Right renal pelvis (tissue), 4 donors: ENCODE measurements at places on chromosomes 1 and 21. TPM values are rescaled to one million over a fixed set of nuclear protein-coding genes. Genes with fewer than 3 reads are reported as not detected.

DNA sequence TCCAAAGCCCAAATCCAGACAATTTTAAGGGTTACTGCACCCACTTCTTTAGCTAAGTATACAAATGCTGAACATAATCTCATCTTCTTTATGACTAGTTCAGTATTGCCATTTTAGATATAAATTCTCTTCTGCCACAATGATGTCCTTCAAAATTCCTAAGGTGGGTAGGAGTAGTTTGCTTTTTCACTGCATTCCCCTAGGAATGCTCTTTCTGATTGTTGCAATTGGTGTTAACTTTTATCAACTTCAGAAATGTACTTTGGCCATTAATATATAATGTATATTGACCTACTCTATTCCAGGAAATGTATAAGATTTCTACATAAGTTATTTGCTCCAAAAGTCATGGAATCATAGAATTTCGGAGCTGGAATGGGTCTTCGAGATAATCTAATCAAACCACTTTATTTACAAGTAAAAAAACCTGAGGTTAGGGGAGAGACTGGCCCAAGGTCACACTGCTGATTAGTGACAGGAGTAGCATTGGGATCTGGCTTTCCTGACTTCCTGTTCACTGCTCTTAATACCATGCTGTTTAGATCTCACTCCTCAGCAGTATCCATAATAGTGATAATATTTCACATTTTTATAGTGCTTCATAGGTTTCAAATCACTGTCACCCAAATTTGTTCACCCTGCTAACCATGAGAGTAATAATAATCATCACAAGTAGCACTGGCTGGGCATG is 46.4 kb upstream of the RASAL2 start:
- no peak for DNase-seq

DNA sequence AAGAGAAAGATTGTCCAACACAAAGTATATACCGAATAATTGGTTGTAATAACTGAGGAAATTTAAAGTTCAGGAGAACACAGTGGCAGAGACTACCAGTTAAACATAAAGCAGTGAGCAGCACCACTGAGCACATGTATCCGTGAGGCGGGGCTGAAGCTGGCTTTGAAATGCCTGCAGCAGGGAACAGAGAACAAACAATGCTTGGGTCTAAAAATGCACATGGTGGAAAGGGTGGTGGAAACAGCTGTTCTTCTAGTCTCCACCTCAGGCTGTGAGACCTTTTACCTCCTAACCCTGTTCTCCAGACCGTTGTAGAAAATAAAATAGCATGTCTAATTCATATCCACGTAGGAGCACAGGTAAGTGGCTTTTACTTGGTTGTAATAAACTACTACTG is 7.7 kb upstream of the GNG4 start:
- DNase-seq = no peak

DNA sequence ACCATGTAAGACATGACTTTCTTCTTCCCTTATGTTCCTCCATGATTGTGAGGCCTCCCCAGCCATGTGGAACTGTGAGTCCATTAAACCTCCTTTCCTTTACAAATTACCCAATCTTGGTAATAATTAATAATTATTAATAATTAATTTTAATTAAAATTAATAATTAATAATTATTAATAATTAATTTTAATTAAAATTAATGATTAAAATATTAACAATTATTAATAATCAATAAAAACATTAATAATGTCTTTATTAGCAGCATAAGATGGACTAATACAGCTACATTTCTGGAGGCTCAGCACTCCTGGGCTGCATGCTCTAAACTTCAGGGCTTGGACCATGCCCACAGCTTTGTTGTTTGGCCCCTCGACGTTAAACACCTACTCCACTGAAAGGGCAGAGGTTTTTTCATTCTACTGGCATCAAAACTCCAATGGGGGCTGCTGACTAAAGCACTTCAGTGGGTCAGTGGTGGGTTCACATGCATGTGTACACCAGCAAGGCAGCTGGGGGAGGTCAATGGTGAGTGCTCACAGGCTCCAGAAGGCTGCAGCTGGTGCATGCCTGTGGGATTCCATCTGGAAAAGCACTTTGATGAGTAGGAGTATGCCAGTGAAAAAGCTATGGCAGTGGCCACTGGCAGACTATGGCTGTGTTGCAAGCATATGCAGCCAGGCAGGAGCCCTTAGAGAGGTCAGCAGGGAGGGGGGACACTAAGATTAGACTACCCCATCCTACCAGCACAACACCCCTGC is 561.3 kb downstream of the NCAM2 start:
- no peak for DNase-seq

- no peak for DNase-seq
These were observed 216.3 kb upstream of the FAM78B start for GRCh38 chr1:166383137-166383536.

GRCh38 chr1:188986745-188987417 is 1490.8 kb downstream of the BRINP3 start:
- DNase-seq = no peak

The TEX50 gene
- polyA plus RNA-seq = not detected

The CAMK2N1 gene
- polyA plus RNA-seq = 84.8 TPM

The CELA2A gene
- not detected for polyA plus RNA-seq
